ENCODE measurements at places on chromosomes 1 and 21.

- DNase-seq: no peak
These were observed 536.3 kb downstream of the KIF26B start for GRCh38 chr1:245690946-245691541.

- no peak for DNase-seq
These were observed 29.5 kb downstream of the CD247 start for GRCh38 chr1:167488786-167489185.

DNA sequence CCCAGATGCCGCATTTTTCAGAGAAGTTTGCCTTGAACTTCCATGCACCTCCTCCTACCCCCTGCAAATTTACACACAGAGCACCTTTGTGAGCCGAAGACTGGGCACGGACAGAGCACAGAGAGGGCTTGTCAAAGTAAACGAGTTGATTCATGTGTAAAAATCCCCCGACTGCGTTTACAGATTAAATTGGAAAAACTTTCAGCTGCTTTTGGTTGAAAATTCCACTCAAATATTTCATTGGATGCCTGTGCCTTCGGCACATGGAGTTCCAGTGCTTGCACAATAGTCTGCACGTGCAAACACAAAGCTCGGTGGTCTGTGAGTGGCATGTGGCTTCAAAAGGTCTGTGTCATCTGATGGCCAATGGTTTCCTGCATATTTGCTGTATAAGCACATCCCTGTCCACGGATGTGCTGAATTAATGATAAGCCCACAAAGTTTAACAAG lies 177.5 kb downstream of the SETD4 start:
- no peak for DNase-seq

DNA sequence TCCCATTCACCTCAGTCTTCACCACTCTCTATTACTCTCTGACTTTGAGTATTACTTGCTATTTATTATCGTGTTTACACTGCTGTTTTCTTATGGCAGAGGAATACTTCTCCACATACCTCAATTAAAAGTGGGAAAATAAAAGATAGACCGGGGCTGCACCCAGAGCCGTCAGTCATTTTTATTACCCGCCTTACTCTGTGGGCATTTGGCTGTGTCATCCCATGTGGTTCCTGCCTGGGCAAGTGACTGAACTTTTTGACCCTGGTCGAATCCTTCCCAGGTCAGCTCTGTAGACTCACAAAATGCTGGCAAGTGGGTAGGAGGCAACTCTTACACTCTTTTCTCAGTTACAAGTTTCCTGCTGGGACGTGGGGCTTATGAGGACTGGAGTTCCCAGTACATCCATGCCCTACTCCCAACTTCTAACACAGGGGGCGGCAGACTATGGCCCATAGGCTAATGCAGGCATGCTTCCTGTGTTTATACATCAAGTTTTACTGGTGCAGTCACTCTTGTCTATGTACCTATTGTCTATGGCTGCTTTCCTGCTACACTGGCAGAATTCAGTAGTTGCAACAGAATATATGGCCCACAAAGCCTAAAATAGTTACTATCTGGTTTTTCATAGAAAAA lies 69.5 kb upstream of the KCND3 start:
- no peak for DNase-seq

DNA sequence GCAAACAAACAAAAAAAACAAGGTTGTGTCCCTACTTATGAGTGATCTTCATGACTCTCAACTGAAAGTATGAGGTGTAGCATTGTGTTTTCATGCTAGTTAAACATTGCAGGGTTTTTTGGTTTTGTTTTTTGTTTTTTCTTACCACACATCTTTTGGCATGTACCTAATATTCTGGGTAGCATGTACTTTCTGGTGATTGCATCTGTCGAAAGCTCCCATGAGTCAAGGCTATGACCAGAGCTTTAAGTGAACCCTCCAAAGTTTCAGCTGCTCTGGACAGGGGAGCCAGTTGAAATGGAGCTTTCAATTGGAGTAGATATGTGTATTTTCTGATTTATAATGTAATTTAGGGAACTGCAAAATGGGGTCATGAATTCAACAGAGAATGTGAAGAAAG lies 115.5 kb downstream of the KCNK2 start:
- no peak for DNase-seq

DNA sequence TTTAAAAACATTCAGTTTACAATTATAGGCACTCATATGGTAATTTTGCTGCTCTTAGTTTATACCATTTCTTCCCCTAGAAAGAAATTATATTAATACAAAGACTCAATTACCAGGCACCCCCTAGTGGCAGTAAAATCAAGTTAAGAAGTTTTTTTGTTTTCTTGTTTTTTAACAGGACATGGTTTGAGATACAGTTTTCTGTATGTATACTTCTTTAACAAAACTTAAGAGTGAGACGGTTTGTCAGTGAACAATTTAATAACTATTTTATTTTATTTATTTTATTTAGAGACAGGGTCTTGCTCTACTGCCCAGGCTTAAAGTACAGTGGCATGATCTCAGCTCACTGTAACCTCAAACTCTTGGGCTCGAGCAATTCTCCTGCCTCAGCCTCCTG lies 224.6 kb downstream of the FAF1 start:
- DNase-seq: no peak

DNA sequence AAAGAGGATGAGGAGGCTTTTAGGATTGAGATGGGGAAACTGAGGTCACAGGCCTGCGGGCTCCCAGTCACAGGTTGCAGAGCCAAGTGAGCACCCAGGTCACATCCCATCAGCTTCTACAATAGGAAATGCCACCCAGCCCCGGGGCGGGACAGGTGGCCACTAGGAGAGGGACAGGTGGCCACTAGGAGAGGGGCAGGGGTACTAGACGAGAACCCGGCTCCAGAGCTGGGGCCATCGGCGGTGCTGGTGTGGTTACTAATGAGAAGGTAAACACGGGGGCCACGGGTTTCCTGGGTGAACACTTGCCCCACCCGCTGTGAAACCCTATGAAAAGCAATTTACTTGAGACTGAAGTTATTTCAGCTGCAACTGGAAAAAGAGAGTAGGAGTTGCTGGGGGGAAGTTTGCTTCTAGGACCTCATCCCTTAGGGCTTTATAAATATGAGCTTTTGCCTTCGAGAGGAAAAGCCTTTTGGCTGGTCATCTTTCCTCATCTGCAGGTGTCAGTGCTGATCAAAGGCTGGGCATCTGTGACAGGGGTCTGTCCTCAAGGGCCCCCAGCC lies 52.5 kb downstream of the MRPL37 start:
- DNase-seq: no peak

- no peak for DNase-seq
These were observed 44.1 kb downstream of the CAPZB start for GRCh38 chr1:19441048-19441780.

DNA sequence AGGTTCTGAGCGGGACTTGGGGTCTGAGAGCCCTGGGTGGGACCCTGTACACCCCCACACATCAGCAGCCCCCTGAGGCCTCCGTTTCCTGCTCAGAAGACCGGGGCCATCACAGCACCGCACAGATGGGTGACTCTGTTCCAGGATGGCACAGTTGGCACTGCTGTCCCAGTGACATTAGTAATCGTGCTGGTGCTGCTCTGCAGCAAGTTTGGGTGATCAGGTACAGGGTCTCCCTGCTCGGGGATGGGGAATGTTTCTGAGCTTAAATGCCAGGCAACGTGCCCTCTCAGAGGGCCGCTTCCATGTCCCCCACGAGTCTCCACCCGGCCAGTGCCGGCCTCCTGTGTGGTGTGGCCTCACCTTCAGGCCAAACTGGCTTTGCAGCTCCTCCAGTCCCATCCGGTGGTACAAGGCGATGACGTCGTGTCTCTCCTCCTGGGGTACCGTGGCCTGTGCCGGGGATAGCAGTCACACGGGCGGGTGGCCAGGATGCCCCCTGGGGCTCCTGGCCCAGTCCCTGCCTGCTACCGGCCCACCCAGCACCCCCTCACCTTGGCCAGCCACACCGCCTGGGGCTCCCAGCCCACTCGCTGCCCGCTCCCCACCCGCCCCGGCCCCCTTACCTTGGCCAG lies 17.1 kb downstream of the PRXL2B start:
- no peak for DNase-seq

- no peak for DNase-seq
These were observed 100.5 kb downstream of the GLIS1 start for GRCh38 chr1:53638360-53639035.

- no peak for DNase-seq
These were observed 23.1 kb downstream of the SOD1 start for GRCh38 chr21:31682620-31683019.

DNA sequence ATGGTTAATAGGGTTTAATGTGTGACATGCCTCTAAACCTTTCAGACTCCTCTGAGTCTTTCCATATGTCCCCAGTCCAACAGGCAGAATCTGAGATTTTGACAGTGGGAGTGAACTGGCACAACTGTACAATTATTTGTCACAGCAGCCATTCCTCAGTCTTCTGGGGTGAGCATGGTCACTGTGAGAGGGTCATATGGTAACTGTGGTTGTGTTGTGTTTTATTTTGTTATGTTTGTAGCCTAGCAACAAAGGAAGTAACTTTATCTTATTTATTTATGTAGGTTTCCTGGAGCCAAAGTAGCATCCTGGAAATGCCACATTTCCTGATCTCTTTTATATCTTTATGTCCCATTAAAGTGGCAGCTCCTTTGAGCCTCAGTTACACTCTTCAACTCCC lies 1067.9 kb downstream of the TTLL7 start:
- no peak for DNase-seq

DNA sequence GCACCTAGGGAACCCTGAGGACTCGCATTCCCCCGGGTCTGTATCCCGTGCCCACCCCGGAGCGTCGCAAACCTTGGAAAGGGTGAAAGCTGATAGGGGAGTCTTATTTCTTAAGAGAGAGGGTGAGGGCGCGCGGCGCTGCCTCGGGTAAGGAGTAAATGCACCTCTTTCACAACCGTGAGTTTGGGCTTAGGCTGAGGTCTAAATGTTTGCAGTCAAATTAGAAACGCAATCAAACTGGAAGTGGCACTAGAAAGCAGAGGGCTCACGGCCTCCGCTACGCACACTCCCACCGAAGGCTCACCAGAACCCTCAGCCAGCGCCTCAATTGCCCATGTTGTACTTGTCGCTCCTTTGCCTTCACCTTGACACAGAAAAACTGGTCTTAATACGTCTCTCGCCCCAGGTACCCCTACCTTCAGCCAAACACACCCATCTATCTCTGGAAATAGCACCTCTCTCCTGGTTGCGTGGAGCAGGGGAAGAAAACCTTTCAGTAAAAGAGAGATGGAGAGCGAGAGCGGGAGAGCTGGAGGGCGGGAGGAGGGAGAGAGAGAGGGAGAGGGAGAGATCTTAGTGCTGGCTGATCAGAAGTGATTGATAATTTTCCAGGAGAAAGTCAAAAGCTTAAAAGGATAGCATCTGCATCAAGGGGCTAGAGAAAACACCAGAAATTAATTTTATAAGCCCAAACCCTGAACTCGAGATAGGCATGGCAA lies 1.7 kb upstream of the HLX start:
- DNase-seq: no peak

- DNase-seq: no peak
These were observed 77.1 kb downstream of the PBX1 start for GRCh38 chr1:164635803-164636731.

- no peak for DNase-seq
These were observed 49.0 kb downstream of the LTN1 start for GRCh38 chr21:28943631-28944030.

DNA sequence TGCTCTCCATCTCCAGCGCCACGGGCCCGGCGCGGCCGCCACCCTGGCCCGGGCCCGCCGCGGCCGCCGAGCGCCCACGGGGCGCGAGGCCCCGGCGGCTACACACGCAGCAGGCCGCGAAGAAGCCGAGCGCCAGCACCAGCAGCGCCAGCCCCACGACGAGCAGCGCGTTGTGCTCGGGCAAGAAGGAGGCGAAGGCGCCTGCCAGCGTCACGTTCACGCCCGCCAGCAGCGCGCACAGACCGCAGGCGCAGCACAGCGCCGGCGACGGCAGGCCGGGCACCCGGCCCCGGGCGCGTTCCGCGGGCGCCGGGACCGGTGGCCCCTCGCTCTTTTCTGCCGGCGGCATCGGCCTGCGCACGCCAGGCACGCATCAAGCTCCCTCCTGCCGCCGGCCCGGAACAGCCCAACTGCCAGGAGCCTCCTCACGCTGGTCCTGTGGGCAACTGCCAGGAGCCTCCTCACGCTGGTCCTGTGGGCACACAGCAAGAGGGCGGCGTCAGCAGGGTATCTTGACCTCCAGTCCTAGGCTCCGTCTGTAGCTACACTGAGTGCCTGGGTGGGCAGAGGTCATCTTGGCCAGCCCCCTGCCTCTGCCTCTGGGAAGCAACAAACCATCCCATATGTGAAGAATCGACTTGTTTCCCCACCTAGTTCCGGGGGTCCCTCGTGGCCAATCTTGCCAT lies 18.1 kb downstream of the KNCN start:
- DNase-seq: no peak

GRCh38 chr1:166906647-166907046 lies 30.6 kb upstream of the TADA1 start:
- DNase-seq: no peak

GRCh38 chr1:166836733-166837132 lies 2.5 kb upstream of the POGK start:
- no peak for DNase-seq

- DNase-seq: no peak
These were observed 42.5 kb downstream of the ZBTB40 start for GRCh38 chr1:22494144-22494543.

GRCh38 chr21:30733026-30733425 lies 14.0 kb downstream of the KRTAP21-2 start:
- DNase-seq: no peak

GRCh38 chr1:151492120-151492519 lies 19.1 kb upstream of the CGN start:
- no peak for DNase-seq

GRCh38 chr1:44507490-44508396 lies 102.7 kb downstream of the RNF220 start:
- DNase-seq: no peak
